ENCODE measurements at places on chromosomes 12 and 14.
A peak's percentile ranks its signal among the peaks of the same experiment; 100 is the strongest.

DNA sequence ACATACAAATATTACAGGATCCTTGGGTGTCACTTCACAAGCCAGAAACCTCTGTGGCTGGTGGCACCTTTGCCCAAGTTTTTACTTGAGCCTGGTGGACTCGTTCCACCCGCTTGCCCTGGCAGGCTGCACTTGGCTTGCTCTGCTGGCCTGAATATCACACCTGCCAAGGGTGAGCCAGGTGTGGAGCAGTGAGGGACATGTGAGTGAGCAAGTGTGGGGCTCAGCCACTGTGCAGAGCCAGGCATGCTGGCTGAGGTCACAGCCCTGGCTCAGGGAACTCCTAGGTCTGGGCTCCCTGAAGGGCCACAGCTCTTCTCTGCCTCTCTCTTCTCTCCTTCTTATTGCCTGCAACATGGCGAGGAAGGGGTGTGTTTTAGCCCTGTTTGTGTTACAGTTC, 82.0 kb downstream of the SLC16A7 start:
- no peak for DNase-seq

DNA sequence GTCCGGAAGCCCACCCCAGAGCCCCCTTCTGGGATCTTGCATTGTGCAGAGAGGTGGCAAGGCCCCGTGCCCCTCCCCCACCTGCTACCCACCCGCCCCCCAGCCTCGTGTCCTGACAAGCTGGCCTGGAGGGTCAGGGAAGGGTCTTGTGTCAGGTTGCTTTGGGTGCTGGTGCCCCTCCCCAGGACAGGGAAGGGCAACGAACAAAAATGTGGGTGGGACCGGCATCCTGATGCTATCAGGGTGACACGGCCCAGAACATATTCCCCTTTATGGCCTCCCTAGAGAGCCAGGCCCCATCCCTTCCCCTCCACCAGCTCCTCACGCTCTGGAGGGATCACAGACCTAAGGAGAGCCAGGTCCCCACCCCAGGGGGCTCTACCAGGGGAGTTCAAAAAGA, 38.7 kb upstream of the TMEM179 start:
- no peak for DNase-seq

DNA sequence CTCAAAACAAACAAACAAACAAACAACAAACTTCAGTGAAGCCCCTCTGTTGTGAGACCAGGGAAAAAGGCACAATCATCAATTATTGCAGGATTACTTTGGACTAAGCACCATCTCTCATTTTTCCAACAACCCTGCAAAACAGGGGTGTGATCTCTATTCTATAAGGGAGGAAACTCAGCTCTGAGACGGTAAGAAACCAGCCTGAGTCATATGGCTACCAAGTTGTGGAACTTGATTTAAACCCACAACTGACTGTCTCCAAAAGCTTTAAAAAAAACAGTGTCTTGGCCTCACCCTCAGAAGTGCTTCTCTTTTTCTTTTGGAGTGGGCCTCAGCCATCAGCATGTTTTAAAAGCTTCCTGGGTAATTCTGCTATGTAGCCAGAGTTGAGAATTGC, 49.8 kb downstream of the RIN3 start:
- no peak for DNase-seq

DNA sequence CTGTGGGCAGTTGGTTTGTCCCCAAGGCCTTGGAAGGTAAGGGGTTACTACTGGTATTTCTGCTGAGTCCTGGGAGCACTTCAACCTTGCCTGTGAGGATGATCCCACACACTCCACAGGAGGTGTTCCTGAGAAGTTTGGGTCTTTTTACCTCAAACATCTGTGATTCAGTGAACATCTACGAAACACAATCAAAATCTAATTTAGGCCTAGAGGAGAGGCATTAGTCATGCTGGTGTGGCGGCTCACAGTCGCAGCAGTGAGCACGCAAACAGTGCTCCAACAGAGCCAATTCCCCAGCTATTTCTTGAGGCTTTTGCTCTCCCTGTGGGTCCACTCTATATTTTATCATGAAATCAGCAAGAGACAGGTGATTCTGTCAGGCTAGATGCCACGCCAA, 107.6 kb downstream of the APAF1 start:
- no peak for DNase-seq

- no peak for DNase-seq
Measured at GRCh38 chr12:103924761-103925641, 5.2 kb upstream of the HSP90B1 start.

GRCh38 chr12:79873201-79873600, 61.7 kb downstream of the PPP1R12A start:
- no peak for DNase-seq

GRCh38 chr12:103455020-103455763, 40.6 kb downstream of the C12orf42 start:
- no peak for DNase-seq

GRCh38 chr12:53098354-53098981, 1.0 kb downstream of the IGFBP6 start:
- no peak for DNase-seq

DNA sequence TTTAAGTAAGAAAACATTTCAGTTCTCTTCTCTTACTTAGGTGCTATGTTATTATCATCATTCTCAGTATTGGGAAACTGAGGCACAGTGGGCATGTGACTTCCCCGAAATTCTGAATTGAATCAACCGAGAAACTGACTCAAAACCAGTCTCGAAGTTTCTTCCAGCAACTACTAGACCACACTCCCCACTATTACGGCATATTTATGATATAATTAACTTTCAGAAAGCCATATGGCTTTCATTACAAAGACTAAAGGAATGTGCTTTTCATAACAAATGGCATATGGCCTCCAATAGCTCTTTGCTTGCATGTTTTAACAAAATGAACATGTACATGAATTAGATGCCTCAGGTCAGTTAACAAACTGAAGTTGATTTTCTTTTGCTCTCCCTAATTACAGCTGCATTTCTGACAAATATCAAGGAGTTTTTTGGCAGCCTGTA, 182.9 kb upstream of the SLC38A2 start:
- DNase-seq: no peak

DNA sequence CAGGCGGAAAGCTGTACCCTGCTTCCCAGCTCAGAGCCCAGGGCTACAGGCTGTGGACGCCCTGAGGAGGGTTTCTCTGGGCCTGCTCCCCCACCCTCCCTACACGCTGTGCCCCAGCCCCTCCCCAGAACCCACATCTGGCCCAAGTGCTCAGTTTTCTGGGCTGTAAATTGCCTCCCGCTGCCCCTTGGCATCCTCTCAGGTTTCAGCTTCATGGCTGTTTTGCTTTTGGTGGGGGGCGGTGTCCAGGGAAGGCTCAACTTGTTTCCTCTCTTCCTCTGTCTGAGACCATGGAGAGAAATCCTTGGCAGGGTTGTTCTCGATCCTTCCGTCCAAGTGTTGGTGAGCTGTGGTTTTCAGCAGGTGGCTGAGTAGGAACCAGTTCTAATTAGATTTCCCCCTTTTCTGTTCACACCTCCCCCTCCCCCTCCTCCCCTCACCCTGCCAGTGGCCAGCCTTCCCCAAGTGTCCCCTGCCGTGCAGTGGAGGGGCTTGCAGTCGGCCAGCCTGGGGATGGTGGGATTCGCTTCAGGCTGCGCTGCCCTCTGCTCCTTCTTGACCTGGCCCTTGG, 61.8 kb downstream of the TSPAN9 start:
- DNase-seq: no peak

- DNase-seq: peak; percentile 63
Measured at GRCh38 chr12:65510584-65511050, 232.1 kb downstream of the MSRB3 start.

DNA sequence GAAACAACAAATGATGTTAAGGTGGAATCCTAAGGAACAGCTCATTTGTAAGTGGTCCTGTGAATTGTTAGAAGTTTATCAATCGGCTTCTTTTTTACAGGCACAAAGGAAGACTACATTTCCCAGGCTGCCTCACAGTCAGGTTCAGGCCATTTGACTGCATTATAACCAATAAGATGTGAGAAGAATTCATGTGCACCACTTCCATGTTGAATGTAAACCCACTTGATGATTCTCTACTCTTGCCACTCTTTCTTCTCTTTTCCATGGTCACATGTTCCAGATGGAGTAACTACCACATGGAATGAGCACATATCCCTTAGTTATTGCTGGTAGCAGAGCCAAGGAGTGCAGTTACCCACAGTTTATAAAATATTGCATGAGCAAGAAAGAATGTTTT, 67.1 kb upstream of the GZMB start:
- DNase-seq: no peak

GRCh38 chr12:26126340-26127284, 1.8 kb upstream of the BHLHE41 start:
- DNase-seq: peak; percentile 88

DNA sequence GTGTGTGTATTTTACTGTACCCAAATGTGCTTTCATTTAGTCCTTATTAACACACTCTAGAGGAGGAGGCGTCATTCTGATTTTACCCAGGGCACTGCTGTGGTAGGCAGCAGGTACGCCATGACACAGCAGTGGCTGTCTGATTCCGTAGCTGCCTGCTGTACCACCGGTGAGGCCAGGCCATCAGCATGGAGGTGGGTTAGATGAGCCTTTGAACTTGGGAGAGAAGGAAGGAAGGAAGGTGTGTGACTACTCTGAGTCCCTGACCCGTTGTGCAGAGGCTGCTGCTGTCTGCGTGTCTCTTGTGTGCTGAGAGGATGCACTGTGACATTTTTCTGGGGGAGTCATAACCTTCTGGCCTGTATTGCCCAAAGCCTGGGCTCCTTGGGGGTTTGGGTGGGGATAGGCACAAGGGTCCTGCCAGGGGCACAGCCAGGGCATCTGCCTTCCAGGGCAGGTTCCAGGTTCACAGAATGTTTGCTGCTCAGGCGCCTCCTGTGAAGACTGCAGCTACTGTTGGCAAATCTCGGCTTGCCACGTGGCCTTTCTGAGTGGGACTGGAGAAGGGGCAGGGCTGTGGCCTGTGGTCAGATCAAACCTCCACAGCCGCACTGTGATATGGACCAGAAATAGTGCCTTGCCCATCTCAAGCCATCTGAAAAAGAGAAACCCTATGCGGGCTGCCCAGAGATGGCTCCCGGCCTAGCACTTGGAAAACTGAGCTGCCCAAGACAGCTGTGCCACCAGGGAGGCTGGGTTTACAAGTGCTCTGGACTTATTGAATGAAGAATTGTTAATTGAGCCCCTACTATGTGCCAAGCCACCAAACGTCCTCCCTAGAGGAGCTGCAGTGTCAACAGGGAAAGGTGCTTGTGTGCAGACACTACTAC, 47.1 kb downstream of the MLXIP start:
- DNase-seq: no peak
